GM19239 (cell line): ENCODE measurements at places on chromosomes 3 and 15.
A peak's percentile ranks its signal among the peaks of the same experiment; 100 is the strongest.

DNA sequence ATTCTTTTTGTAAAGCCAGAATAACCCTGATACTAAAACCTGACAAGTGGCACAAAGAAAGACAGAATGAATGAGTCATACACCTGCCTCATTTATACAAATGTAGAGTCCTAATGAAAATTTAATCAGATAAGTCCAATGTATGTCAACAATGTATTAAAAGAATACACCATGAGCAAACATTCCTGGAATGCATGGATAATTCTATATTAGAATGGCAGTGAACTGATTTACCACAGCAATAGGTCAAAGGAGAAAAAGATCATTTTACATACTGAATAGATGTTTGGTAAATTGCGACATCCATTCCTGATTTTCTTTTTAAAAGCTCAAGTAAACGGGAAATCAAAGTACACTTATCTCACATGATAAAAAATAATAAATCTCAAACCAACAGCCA lies 11.2 kb upstream of the LOXL1 start:
- no peak for DNase-seq

- peak; percentile 58 for DNase-seq
These were observed 12.7 kb upstream of the TSPAN3 start for GRCh38 chr15:77083381-77084160.

- no peak for DNase-seq
These were observed 68.5 kb downstream of the WWTR1 start for GRCh38 chr3:149589332-149589731.

GRCh38 chr3:165983284-165983683 lies 146.1 kb upstream of the BCHE start:
- DNase-seq, result no peak

DNA sequence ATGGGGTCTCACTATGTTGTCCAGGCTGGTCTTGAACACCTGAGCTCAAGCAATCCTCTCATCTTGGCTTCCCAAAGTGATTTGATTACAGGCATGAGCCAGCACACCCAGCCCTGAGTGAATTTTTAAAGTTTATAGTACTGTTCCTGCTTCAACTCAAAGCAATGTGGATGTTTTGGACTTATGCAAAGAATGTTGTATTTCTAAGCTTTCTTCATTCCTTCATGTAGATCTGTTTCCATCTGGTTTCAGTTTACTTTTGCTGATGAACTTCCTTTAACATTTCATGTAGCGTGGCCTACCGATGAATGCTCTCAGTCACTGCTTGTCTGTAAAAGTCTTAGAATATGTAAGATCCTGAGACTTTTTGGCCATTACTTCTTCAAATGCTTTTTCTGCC lies 23.2 kb downstream of the NRG4 start:
- DNase-seq, result no peak

DNA sequence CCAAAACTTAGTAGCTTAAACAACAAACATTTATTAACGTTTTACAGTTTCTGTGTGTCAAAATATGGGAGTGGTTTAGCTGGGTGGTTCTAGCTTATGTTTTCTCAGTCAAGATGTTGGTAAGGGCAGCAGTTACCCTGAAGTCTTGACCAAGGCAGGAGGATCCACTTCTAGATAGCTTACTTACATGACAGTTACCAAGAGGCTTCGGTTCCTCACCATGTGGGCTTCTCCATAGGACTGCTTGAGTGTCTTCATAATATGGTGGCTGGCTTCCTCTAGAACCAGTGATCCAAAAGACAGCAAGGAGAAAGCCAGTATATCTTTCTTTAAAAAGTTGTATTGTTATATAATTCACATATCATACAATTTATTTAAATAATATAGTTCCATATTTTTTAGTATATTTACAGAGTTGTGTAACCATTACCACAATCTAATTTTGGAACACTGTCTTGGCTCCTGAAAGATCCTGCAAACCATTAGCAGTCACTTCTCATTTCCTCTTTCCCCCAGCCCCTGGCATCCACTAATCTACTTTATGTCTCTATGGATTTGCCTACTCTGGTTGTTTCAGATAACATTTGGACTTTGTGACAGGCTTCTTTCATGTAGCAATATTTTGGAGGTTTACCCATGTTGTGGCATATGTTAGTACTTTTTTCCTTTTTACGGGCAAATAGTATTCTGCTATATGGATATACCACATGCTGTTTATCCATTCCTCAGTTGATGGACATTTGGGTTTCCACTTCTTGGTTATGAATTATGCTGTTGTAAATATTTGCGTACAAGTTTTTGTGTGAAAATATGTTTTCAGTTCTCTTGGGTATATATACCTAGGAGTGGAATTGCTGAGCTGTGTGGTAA lies 33.3 kb downstream of the MAPK6 start:
- no peak for DNase-seq

- no peak for DNase-seq
These were observed 136.7 kb upstream of the CHL1 start for GRCh38 chr3:59854-60253.

DNA sequence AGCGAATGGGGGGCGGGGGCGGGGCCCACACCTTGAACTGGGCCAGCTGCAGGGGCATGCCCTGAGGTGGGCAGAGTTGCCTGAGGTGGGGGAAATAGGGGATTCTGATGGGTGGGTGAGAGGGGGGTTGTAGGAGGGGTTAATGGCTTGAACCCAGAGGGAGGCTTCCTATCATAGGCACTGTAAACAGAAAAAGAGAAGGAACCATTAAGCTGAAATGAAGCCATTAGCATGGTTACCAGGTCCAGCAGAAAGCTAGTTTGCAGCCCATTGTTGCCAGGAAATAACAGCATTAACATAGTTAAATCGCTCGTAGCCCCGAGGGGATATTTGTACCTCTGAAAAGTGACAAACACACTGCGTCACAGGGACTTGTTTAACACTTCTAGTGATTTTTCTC lies 29.0 kb downstream of the ETV5 start:
- DNase-seq, result no peak

- DNase-seq, result no peak
These were observed 158.6 kb upstream of the RGMA start for GRCh38 chr15:93247466-93248121.

DNA sequence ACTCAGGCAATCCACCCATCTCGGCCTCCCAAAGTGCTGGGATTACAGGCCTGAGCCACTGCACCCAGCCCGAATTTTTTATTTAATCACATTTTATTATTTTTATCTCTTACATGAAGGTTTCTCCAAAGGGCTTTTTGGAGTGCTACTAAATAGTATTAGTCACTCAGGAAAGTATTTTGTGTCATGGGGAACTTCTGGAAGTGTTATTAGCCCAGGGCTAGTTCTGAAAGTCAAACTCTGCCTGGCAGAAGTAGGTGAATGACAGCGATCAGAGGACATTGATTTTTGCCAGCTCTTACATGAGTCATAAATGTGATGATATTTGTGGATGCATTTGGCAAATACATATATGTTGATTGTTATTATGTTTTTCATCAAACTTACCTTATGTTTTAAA lies 48.7 kb downstream of the ZPLD1 start:
- DNase-seq, result no peak

DNA sequence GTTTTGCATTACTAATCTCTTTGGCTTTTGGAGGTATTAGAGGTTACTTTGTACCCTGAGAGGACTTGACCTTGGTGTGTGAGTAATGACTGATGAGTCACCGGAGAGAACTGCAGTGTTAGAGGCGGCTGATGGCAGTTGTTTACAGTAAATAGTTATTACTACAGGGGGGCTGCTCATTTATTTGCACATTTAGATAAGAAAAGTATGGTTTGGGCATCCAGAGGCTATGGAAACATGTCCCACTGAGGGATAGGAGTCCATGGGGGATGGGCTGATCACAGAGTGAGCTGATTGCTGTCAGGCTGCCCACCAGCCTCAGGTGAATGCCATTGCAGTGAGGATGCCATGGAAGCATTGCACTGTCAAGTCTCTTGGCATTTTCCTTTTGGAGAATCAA lies 17.3 kb upstream of the STAC start:
- DNase-seq, result no peak

DNA sequence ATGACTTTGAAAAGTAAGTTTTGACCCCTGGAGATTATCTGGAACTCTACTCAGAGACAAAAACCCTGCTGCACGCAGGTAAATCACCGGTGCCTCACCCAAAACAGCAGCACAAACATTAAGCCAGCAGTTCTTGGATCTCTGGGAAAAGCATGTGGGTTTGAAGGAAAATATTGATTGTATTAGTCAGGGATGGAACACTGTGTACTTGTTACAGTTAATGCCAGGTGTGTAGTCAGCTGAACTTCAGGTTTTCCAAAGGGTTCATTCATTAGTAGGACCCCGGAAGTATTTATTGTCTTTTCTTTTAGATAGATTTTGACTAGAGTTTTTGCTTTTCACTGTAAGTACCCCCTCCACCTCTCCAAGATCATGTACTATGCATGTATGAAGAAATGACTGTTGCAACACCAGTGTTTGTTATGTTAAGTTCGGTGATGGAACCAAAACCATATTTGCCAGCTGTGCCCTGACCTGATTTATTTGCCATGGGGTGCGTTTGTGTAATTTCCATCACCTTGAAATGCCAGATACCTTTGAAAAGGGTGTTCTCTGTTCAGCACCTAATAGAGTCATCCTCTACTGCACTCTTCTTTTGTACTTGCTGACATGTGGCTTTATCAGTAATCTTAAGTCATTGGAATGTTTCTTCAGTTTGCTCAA lies 14.5 kb downstream of the ARHGEF26 start:
- DNase-seq, result no peak

DNA sequence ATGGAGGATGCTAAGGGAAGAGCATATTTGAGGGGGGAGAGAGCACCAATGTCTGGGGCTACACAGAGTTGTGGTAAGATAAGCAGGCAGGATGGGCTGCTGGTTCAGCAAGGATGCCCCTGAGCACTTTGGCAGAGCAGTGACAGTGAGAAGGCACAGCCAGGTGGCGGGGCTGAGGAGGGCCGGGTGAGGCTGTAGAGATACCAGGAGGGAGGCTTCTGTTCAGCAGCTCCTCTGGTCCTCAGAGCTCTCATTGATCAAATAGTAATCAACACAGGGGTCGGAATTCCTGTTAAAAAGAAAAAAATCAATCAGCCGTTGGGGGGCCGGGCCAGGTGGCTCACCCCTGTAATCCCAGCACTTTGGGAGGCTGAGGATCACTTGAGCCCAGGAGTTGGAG lies 11.5 kb upstream of the XIRP1 start:
- DNase-seq, result no peak

DNA sequence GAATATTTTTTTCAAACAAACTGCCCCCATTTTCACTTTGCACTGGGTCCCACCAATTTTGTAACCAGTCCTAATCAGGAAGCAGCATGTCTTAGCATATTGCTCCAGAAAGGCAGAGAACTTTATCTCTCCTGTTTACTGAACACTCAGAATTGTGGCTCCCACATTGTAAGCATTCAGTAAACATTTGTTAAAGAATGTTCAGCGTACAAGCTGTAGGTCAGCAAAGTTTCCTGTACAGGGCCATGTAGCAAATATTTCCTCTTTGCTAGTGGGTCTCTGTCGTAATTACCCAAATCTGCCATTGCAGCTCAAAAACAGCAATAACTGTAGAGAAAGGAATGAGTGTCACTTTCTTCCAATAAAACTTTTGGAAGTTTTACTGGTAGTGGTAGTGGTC lies 393.3 kb downstream of the GRM7 start:
- no peak for DNase-seq

- no peak for DNase-seq
These were observed 16.8 kb downstream of the NEO1 start for GRCh38 chr15:73069109-73069508.

- DNase-seq, result no peak
These were observed 52.2 kb downstream of the AQP9 start for GRCh38 chr15:58190419-58190818.

- no peak for DNase-seq
These were observed 9.8 kb downstream of the HTR3C start for GRCh38 chr3:184062637-184063036.

DNA sequence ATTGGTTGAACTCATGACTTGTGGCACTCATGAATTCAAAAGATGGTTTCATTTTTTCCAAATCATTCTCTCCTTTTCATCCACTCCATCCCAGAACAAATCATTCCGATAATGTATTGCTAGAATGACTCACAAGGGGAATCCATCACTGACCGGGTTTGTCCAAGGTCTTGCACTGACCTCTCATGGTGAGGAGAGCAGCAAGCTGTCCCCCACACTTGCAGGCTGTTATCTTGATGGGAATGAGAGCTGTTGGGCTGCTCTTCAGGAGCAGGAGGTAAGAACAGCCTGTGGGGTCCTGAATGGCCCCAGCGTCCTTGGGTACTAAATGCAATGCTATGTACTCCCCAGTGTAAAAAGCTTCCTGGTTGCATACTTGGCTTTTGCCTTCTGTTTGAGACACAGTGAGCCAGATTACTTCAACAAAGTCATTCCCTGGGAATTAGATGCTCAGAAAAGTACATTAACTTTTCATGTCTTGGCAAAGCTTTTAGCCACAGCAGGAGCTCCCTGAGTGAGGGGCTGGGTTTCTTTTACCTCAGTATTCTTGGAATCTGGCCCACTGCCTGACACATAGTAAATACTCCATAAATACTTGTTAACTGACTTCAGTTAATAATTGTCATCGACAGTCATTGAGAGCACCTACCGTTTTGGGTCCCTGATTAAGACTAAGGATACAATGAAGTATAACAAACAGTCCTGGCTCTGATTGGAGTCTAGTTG lies 24.1 kb downstream of the CCNL1 start:
- DNase-seq, result no peak

DNA sequence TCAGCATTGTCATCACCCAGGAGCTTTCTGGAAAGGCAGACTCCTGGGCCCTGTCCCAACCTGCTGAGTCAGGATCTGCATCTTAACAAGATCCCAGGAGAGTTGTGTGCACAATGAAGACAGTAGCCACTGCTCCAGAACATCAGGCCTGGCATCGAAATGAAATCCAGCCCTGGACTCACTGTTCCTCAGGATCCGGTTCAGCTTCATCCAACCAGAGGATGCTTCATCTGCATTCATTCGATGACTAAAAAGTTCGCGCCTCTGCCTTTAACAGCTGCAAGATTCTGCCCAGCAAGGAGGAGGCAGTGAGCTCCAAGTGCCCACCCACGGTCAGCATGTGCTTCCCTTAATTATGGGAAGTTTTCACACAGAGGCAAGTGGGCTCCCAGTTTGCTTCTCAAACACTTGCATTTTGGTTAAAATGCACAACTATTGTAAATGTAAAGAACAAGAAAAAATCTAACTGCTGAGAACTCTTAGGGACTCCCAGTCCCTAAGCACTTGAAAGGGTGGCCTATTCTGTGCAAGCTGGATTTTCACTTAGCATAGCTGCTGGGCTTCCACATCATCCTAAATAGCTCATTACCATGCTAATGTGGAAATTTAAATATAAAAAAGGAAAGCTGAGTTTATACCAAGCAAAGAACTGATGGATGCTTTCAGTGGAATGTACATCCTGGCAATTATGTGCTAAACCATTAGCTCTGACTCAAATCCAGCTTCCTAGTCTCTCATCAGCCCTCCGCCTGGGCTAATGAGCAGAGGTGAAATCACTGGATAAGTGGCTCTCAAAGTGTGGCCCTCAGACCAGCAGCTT lies 25.5 kb upstream of the ESYT3 start:
- no peak for DNase-seq

DNA sequence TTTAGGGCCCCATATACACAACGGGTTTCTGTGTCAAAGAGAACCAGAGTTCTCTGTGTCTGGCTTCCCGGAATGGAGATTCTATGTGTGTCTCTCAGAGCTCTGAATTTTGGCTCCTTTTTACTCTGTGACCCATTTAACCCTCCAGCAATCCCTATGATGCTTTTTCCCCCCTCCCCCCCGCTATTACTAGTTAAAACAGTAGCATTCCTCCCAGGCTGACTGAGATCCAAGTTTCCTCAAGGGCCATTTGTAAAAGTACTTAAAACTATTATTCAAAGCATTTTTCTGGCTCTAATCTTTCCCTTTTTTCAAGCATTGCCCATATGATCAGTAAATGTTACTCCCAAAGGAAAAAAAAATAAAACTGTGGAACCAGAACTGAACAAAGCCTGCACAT lies 6.6 kb upstream of the STAC start:
- DNase-seq, result no peak
